ENCODE measurements at places on chromosomes 16 and 17. TPM values are rescaled to one million over a fixed set of nuclear protein-coding genes. Genes with fewer than 3 reads are reported as not detected.

- DNase-seq = no peak
Measured at GRCh38 chr17:45270828-45271418, 9.0 kb upstream of the SPATA32 start.

DNA sequence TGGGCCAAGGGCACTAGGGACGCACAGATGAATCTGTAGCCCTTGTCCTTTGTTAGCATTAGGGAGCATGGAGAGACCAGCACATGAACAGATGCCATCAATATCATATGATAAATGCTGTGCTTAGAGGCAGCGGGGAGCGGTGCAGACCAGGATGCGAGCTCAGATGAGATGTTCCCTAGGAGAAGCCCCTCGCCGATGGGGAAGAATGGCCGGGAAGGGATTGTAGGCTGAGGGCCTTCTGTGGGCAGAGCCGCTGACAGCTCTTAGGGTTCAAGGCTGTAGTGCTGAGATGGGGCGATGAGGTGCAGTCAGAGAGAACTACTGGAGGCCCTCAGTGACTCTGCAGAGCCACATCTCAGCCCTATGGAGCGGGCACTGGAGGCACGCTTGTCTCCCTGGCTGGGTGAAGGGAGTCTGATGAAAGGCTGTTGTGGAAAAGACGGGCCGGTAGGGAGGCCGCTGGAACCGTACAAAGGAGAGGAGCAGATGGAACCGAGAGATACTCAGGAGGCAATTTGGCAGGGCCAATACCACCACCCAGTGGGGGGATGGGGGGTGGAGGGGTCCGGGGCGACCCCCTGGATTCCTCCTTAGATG lies 66.3 kb upstream of the ENDOV start:
- no peak for DNase-seq

DNA sequence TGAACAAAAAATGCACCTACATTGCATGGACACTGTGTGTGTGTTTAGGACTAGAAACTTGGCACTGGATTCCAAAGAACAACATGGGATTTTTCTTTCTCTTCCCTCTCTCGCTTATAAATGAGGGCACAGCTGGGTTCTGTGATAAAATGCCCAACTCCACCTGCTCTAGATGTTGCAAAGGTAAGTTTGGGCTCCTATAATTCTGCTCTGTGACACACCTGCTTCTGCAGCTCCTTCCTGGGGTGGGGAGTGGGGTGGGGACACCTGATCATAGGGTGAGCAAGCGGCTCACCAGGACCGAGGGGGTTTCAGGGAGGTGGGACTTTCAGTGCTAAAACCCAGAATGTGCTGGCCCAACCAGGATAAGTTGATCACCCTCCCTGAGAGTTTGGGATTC lies 104.3 kb downstream of the AXIN2 start:
- DNase-seq = no peak

DNA sequence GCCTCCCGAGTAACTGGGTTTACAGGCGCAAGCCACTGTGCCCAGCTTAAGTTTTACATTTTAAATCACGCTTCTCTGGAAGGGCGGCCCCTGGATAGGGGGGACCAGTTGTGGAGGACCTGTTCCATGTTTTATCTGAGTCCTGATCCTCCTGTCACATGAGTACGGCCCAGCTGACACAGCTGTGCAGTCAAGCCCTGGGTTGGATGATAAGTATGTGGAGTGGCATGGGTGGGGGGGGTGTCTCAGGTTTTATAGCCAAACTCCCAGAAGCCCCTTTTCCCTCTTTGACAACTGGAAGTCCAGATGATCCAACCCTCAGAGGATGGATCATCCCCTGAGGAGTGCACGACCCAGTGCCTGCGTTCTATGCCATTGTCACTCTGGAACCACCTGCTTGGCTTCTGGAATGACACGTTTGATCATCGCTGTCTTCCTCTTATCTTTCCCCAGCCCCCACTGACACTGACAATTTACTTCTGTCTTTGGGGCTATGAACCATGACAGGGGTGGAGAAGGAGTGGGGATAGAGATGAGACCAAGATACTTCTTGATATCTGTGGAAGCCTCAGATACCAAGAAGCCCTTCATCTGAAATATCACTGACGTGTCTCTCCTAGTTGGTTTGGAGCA lies 191.2 kb downstream of the MSI2 start:
- no peak for DNase-seq

GRCh38 chr16:56633535-56633934 lies 1.1 kb downstream of the MT1M start:
- DNase-seq = no peak

GRCh38 chr17:49635121-49635520 lies 42.8 kb downstream of the SPOP start:
- DNase-seq = no peak

DNA sequence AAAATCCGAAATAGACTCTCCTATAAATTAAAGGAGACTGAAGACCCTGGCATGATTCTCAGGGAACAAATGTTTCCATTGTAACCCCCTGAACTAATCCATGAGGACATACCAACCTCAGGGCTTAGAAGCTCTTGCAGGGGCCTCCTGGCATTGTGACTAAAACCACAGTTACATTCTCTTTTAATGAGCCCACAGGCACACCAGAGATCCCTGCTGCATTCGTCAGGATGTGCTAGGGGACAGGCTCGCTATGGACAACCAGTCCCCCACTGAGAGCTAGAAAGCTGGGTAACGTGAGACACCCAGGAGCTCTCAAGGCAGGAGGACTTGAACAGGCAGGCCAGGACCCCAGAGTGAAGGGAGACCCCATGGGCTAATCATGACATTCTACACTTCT lies 140.6 kb upstream of the TNRC6C start:
- DNase-seq = no peak

- peak; percentile 72 for DNase-seq
Measured at GRCh38 chr16:49081554-49081953, 200.1 kb downstream of the CBLN1 start.

GRCh38 chr16:76988526-76988925 lies 202.5 kb upstream of the MON1B start:
- no peak for DNase-seq

DNA sequence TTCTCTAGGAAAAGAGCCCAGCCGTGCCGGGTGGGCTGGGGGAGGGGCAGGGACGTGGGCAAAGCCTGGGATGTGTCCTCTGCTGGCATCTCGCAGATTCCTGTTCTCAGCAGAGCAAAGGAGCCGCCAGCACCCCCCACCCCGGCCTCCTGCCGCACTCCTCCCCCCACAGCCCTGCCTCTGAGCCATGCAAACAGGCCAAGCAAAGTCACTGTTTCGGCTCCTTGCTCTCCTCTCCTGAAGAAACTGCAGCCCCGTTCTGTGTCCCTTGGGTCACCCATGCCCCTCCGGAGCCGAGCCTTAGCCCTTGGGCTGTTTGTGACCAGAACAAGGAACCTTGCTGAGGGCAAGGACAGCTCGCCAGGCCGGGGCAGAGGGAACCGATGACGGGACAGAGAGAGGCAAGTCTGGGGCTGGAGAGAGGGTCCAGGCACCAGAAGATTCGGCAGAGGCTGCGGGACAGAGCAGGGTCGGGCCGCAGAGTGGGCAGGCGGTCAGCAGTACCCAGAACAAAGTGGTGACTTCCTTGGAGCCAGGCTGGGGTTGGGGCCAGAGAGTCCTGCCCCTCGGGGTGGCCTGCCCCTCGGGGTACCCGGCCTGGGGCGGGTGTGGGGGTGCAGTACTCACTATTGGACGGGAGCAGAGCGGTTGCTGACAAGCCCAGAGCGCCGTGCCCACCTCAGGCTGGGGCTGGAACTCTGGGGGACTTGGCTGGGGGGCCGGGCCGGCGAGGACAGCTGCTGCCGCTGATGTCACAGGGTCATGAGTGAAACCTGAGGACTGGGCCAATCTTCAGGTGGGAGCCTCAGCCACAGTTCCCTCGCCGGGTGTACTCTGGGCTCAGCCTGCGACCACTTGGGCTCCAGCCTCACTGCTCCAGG lies 9.2 kb upstream of the PRR29 start:
- DNase-seq = no peak

GRCh38 chr16:55369151-55369550 lies 45.1 kb downstream of the IRX6 start:
- no peak for DNase-seq

GRCh38 chr17:29866746-29867404 lies 63.2 kb downstream of the SSH2 start:
- DNase-seq = no peak

- no peak for DNase-seq
Measured at GRCh38 chr16:70695331-70696070, 9.6 kb upstream of the MTSS2 start.

DNA sequence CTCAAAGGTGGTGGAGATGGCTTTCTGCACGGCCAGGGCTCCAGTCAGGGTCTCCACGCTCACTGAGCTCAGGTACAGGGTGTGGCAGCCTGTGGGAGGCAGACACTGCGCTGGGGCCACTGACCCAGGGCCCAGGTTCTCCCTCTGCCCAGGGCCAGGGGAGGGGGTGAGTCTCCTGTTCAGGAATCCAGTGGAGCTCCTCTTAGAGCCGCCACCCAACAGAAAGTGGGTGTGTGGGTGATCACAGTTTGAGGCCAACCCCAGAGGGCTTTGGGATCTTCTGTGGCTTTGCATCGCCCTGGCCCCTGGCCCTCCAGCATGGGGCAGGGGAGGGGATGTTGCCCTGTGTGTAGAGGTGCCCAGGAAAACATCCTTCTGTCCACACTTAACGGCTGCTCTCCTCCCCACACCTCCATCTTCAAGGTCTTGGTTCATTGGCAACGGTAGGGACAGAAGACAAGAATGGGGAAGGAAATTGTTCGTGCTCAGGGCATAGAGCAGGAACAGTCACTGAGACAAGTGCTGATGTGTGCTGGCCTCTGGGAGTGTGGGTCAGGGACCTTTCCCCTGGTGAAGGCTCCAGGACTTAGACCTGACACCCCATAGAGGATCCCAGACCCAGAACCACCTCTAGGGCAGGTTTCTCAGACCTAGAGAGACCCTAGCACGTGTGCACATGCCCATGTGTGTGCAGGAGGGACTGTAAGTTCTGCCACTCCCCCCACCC lies 21.5 kb downstream of the TNS4 start:
- peak; percentile 20 for DNase-seq

- peak; percentile 22 for DNase-seq
Measured at GRCh38 chr16:12341423-12341822, 364.9 kb downstream of the SNX29 start.

GRCh38 chr16:84673561-84673960 lies 25.2 kb downstream of the KLHL36 start:
- DNase-seq = no peak

- DNase-seq = no peak
Measured at GRCh38 chr16:25035494-25036405, 20.6 kb upstream of the ARHGAP17 start.

DNA sequence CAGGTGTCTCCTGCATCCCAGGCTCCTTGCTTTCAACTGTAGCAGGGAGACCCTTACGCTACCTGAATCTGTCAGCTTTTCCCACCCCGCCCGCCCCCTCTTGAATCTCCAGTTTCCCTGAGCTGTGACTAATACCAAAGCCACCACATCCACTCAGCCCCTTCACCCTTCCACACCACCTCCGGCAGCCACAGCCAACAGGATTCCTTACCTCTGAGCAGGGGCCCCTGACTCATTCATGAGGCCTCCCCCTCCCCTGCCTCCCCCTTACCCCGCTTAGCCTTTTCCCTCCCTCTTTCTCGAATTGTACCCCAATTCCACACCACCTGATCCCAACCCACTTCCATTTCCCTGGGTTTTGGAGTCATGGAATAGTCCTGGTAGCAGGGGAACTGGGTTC lies 2.3 kb downstream of the STX1B start:
- DNase-seq = peak; percentile 66

DNA sequence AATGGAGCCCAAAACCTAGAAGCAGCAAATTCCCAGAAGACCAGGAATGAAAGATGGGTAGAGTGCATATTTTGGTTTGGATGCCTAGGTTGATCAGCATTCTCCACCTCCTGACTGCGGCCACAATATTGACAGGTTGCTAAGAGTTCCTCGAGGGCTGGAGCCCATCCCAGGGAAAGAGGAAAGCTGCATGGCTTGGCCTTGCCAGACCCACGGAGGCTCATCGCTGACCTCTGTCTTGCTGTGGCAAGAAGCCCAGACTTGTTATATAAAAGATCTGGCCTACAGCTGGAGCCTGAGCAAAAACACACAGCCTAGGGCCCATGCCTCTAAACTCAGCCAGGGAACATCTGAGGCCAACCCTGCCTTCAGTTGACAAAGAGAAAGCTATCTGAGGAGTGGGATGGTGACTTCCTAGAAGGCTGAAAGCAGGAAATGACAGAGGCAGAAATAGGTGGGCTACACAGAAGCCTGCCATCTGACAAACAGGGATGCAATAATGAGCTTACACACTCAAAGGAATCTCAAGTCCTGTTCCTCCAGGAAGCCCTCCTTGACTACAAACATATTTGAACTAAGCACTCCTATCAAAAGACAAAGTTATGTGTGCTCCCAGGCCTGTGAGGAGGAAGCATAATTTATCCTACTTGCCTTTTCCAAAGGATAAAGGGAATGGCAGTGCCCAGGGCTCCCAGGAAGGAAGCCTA lies 22.5 kb upstream of the SLC35B1 start:
- no peak for DNase-seq

GRCh38 chr17:44966348-44967025 lies 1.6 kb downstream of the C1QL1 start:
- no peak for DNase-seq

DNA sequence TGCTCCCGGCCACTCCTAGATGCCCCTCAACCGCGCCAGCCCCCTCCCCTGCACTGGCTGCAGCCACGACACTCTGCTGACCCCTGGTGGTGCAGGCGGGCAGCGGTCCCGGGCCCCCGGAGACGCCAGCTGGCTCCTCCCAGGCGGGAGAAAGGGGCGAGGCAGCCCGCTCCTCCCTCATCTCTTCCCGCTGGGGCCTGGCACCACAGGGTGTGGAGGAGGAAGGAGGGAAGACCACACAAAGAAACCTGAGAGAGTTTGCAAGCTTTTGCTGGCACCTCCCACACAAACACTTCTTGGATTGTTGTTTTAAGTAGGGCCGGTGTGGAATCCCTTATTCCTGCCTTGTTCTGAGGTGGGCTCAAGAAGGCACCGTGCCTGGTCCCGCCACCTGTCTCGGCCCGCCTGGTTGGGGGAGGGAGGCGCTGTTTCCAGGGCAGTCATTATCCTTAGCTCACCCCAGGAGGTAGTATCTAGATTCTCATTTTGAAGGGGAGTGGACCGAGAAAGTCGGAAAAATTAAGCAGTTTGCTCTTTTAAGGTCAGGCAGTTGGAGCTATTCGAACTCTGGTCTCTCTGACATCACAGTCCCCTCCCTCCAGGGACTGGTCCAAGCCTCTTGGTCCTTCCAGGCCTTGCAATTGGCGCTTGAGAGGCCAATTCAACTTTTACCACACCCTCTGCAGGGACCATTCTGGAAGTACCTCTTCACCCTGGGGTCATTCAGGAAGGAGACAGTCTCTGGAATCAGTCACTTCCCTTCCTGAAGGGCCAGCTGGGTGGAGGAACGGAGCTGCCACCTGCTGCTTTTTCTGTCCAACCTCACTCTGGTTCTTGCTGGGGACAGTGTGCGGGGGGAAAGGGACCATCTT lies 959 bp upstream of the ANKRD13B start:
- peak; percentile 44 for DNase-seq

GRCh38 chr16:9042533-9042932 lies 48.9 kb upstream of the HAPSTR1 start:
- no peak for DNase-seq

GRCh38 chr17:41738077-41738800 lies 3.8 kb upstream of the HAP1 start:
- DNase-seq = peak; percentile 69

The FA2H gene
- 3.2 TPM for total RNA-seq

The NXN gene
- 64.4 TPM for total RNA-seq

The SEZ6L2 gene
- total RNA-seq = 2.9 TPM

The FADS6 gene
- total RNA-seq = not detected

The PLEKHG4 gene
- total RNA-seq = 8.2 TPM

The ABCA6 gene
- 0.38 TPM for total RNA-seq

The NEUROD2 gene
- not detected for total RNA-seq

The KRT25 gene
- not detected for total RNA-seq

The MYH13 gene
- not detected for total RNA-seq

The SPNS3 gene
- not detected for total RNA-seq

The CDH15 gene
- under 0.01 TPM for total RNA-seq

The TLCD3B gene
- not detected for total RNA-seq

The NTN1 gene
- total RNA-seq = under 0.01 TPM

The KCNH6 gene
- not detected for total RNA-seq

Data from bronchial epithelial cell (primary cell).